ENCODE measurements at places on chromosomes 11 and 22. TPM values are rescaled to one million over a fixed set of nuclear protein-coding genes. Genes with fewer than 3 reads are reported as not detected.

The LRRC56 gene
- total RNA-seq, result not detected

DNA sequence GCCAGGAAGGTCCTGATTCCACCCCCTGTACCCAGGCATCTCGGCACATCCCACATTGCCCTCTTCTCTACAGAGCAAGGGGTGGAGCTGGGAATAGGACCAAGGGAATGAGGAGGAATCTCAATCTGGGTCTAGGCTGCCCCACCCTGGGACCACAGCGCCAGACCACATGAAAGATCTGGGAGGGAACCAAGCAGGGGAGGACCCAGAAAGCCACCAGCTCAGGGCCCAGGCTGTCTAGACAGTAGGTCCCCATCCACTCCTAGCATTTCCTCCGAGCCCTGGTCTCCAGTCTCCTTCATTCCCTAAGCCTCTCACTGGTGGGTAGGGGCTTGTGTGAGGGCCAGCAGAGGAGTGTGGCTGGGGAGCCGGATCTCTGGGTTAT lies 11.6 kb downstream of the PHLDB1 start:
- DNase-seq, result peak; percentile 82

GRCh38 chr22:31342389-31343140 lies 3.6 kb downstream of the PATZ1 start:
- no peak for DNase-seq

- no peak for DNase-seq
Observed at GRCh38 chr11:120025606-120026335, 112.1 kb downstream of the TRIM29 start.

DNA sequence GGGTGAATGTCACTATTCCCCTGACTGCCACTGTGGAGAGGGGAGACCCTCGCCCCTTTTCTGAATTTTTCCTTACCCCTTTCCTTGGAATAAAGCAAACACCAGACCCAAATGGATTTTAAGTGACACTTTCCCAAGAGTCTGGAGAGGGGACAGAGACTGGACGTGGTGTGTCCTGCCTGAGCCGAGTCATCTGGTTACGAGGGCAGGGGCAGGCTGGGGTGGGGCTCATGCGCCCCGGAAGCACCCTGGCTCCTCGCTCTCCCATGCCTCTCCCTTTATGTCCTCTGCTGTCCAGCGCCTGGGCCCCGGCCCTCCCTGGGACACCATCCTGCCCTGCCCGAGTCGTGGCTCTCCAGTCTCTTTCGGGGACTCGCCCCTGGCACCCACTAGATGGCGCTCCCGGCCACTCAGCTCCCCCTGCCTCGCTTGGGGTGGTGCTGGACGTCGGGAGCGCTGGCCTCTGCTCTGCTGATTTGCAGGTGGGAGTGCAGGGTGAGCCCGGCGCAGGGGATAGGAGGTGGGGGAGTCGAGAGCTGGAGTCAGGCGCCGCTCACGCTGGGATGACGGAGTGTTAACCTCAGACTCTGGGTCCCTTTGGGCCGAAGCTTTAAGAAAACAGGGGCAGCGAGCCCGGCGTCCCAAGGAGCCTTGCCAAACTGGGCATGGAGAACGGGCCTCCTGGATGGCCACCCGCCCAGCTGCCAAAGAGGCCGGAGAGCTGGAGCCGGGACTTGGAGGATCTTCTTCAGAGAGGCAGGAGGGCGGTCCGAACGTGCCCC lies 89.8 kb downstream of the RPS6KA4 start:
- DNase-seq, result peak; percentile 90

Data from sigmoid colon (tissue), 7 donors.